ENCODE measurements at places on chromosomes 2 and 18. TPM values are rescaled to one million over a fixed set of nuclear protein-coding genes. Genes with fewer than 3 reads are reported as not detected.

MROH2A gene
- not detected for total RNA-seq

IL1RL2 gene
- 2.2 TPM for total RNA-seq

MOGAT1 gene
- not detected for total RNA-seq

ERBB4 gene
- total RNA-seq, result under 0.01 TPM

KCNG2 gene
- total RNA-seq, result not detected

MYOM1 gene
- total RNA-seq, result 0.96 TPM

SKA1 gene
- 1.2 TPM for total RNA-seq

DSC1 gene
- under 0.01 TPM for total RNA-seq

SLC40A1 gene
- total RNA-seq, result 1.4 TPM

STEAP3 gene
- total RNA-seq, result 23.6 TPM

KCMF1 gene
- total RNA-seq, result 149 TPM

PFN4 gene
- total RNA-seq, result 0.21 TPM

CCDC88A gene
- 17.9 TPM for total RNA-seq

HTR2B gene
- total RNA-seq, result not detected

PAX8 gene
- total RNA-seq, result 24.3 TPM

ELP2 gene
- 70.4 TPM for total RNA-seq

DSG1 gene
- 0.72 TPM for total RNA-seq

ZNF521 gene
- total RNA-seq, result 0.72 TPM

STARD6 gene
- total RNA-seq, result not detected

CHRNA1 gene
- not detected for total RNA-seq

ARL4C gene
- total RNA-seq, result 7.7 TPM

LRATD1 gene
- total RNA-seq, result 16.6 TPM

PRADC1 gene
- 8.0 TPM for total RNA-seq

SLC66A2 gene
- total RNA-seq, result 67.1 TPM

UGT1A3 gene
- total RNA-seq, result 0.24 TPM

LYPD6B gene
- 4.6 TPM for total RNA-seq

SAG gene
- total RNA-seq, result not detected
